ENCODE measurements at places on chromosomes 3 and 15.
A peak's percentile ranks its signal among the peaks of the same experiment; 100 is the strongest.

GRCh38 chr3:124316034-124316287, 324.0 kb upstream of the ROPN1 start:
- DNase-seq, result no peak

DNA sequence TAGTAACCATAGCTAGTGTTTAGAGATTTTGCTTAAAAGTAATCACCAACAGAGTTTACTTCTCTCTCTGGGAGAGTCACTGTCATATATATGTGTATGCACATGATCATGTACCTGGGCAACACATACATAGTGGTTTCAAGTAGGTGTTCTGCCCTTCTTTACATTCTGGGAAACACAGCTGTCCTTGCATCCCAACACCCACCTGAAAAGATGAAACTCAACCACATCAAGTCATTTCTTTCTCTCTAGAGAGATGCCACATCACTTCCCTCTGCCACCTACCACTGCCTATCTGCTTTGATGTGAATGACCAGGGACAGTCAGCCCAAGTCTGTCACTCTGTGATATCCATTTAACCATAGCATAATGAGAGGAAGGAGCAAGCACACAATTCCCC, 155.8 kb upstream of the GADL1 start:
- no peak for DNase-seq

- peak; percentile 1 for DNase-seq
Measured at GRCh38 chr15:76139368-76140073, 79.7 kb downstream of the TMEM266 start.

DNA sequence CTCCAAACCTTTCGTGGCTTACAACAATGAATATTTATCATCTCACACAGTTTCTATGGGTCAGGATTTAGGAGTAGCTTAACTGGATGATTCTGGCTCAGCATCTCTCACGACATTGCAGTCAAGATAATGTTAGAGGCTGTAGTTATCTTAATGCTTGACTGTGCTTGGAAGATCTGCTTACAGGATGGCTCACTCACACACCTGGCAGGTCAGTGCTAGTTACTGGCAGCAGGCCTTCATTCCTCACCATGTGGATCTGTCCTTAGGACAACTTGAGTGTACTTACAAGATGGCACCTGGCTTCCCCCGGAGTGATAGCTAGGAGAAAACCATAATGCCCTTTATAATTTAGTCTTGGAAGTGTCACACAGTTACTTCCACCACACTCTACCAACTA, 32.8 kb upstream of the OXTR start:
- DNase-seq, result no peak

DNA sequence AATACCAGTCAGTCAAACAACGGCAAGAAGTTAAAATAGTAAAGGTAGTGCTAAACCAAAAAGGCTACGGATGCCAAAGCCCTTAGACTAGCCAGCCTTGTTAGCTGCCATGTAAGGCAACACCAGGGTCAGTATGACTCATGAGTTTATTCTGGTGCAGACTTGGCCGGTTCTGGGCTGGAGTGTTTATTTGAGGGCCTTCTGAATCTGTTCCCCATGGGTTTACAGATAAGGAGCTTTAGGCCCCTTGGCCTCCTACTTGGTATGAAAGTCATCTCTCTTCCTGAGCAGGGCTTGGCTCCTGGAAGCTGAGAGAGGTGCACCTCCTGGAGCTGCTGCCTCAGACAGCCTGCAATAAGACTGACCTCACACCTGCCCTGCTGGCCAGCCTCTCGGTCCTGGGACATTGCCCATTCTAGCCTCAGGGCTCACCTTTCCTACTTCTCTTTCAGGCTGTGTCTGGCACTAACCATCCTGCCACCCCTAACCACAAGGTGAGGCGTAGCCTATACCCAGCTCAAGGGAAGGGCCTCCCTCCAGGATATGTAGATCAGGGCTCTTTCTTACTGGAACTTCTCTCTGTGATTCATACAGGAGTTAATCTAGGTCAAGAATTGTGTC, 10.4 kb upstream of the RTP1 start:
- no peak for DNase-seq

GRCh38 chr3:104523136-104523535, 843.6 kb upstream of the ALCAM start:
- DNase-seq, result no peak

GRCh38 chr15:52097180-52097579, 15.4 kb downstream of the BCL2L10 start:
- DNase-seq, result no peak

DNA sequence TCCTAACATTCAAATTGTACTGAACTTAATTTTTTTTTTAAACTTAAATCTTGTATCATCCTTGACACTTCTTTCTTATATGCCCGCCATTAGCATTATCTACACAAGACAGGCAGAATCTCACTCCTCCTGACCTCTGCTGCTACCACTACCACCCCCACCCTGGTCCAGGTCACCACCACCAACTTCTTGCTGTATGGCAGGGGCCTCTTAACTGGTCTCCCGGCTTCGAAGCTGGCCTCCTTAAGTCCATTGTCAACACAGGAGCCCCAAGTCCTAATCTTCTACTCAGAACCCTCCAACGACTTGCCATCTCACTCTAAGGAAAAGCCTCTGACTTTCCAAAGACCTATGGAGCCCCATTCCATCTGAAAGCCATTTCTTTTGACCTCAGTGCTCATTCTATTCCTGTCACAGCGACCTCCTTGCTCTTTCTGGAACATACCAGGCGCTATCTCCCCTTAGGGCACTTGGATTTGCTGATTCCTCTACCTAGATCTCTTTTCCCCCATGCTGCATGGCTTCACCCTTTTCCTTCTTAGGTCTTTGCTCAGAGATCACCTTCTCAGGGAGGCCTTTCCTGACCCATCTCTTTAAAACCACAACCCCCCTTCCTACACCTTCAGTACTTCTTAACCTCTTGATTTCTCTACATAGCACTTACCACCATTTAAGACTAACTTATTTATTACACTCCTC, 2.6 kb downstream of the PRC1 start:
- no peak for DNase-seq

GRCh38 chr3:98584547-98584946, 8.9 kb downstream of the CPOX start:
- DNase-seq, result no peak

DNA sequence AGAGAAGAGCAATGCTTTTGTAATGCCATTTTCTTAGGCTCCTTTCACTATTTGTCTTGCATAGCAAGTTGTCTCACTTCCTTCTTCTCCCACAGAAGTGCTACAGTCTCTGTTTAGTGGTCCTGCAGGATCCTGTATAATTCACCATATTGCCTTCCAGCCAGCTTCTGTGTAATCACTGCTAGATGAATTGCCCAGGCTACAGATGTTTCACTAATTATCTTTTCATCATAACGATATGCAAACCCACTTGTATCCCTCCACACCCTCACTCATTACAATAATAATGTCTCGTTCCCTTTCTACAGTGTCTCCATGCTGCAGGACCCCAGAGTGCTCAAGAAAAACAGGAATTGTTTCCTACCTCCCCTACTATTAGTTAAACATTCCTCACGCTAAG, 402.9 kb downstream of the TBL1XR1 start:
- no peak for DNase-seq

- DNase-seq, result no peak
Measured at GRCh38 chr3:58307639-58308215, 1.4 kb downstream of the HTD2 start.

- no peak for DNase-seq
Measured at GRCh38 chr3:86702381-86702958, 288.5 kb downstream of the VGLL3 start.

GRCh38 chr15:83446904-83447709, at the start of gene SH3GL3:
Gene SH3GL3, plus strand, starts transcription at chr15:83447341. Its CDS starts 193 bp downstream, at chr15:83447534.
- peak; percentile 10 for DNase-seq

DNA sequence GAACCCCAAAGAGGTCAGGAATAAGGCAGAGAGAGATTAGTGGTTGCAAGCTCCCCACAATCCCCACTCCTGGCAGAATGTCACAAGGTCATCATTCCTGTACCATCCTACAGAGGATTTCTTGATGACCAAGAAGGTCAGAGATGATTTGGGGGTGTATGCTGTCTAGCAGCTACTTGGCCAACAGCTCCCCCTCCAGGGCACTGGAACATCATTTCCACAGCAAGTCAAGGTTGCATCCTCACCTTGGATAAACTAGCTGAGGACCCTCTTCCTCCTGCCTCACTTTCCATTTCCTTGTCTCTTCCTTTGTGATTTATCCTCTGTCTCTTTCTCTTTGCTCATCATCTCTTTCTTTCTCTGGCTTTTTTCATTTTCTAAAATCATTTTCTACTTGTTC, 106.3 kb downstream of the PROS1 start:
- no peak for DNase-seq

- no peak for DNase-seq
Measured at GRCh38 chr3:73485877-73486330, 138.8 kb downstream of the PDZRN3 start.

DNA sequence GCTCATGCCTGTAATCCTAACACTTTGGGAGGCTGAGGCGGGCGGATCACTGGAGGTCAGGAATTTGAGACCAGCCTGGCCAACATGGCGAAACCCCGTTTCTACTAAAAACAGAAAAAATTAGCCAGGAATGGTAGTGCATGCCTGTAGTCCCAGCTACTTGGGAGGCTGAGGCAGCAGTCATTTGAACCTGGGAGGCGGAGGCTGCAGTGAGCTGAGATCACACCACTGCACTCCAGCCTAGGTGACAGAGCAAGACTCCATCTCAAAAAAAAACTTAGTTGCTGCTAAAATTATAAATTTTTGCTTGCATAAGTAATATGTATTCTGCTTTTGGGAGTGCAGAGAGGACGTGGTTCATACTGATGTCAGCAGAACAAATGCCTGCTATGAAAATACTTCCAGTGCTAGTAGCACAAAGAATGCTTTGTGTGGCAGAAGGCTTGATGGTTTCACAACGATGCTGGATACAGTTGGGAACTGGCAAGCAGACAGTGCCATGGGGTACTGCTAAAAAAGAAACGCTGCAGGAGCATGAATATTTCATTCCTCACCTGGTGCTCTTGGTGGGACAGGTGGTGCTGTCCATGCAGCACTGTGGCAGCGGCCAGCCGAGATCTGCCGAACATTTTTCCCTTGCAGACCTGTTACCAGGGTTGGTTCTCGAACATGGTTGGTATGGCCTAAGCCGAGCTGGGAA, 31.1 kb downstream of the FBXL22 start:
- no peak for DNase-seq

DNA sequence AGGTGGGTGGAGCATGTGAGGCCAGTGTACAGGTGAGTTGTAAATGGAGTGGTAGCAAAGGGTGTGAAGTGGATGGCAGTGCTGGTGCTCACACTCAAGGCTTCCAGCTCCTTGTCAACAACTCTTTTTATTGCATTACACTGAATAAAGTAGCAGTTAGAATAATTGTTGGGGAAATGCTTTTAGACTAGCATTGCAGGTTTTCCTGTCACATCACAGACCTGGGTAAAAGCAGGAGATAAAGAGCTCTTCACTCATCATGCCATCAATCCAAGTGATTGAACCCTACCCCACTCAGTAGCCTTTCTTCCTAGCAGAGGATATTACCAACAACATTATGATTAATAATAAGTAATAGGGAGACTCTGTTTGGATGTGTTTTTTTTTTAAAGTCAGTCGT, 81.6 kb downstream of the CDIN1 start:
- no peak for DNase-seq

- DNase-seq, result no peak
Measured at GRCh38 chr3:98021830-98022560, 13.1 kb downstream of the GABRR3 start.

DNA sequence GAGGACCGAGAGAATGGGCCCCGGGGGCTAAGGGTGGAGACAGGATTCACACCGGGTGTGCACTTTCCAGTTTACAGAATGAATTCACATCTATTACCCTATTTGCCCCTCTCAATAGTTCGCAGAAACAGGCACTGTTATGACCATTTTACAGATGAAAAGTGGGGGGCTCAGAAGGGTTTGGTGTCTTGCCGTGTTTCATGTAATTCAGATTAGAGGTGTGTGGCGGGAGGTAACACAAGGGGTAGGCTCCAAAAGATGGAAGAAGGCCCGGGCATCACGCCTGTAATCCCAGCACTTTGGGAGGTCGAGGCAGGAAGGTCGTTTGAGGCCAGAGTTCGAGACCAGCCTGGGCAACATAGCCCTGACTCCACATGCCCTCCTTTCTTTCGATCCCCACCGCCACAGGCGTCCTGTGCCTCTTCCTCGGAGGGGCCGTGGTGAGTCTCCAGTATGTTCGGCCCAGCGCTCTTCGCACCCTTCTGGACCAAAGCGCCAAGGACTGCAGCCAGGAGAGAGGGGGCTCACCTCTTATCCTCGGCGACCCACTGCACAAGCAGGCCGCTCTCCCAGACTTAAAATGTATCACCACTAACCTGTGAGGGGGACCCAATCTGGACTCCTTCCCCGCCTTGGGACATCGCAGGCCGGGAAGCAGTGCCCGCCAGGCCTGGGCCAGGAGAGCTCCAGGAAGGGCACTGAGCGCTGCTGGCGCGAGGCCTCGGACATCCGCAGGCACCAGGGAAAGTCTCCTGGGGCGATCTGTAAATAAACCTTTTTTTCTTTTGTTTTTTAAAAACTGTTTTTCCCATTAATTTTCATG, 3.4 kb downstream of the DUOXA2 start:
- DNase-seq, result no peak
